ENCODE measurements at places on chromosomes 12 and 14. TPM values are rescaled to one million over a fixed set of nuclear protein-coding genes. Genes with fewer than 3 reads are reported as not detected.

Gene JKAMP
- 36.0 TPM for total RNA-seq

Gene NRXN3
- total RNA-seq = not detected

Gene ABCC9
- 0.03 TPM for total RNA-seq

Gene FOXN4
- total RNA-seq = 0.08 TPM

Gene ADAMTS20
- not detected for total RNA-seq

Data from Panc1 (cell line).